ENCODE measurements at places on chromosomes 2 and 18. TPM values are rescaled to one million over a fixed set of nuclear protein-coding genes. Genes with fewer than 3 reads are reported as not detected.

Gene POTEJ
- not detected for total RNA-seq

Gene CTAGE1
- total RNA-seq, result not detected

Gene ETAA1
- 7.7 TPM for total RNA-seq

Gene DCDC2C
- total RNA-seq, result 0.38 TPM

Gene IL1R2
- 1.3 TPM for total RNA-seq

Gene KLHL41
- total RNA-seq, result 0.50 TPM

Gene ACOXL
- not detected for total RNA-seq

Gene SERPINB13
- not detected for total RNA-seq

Gene AGAP1
- total RNA-seq, result 22.4 TPM

Gene FAHD2A
- total RNA-seq, result 31.8 TPM

Gene XPO1
- total RNA-seq, result 124 TPM

Gene MOGAT1
- total RNA-seq, result not detected

Gene MAP2
- total RNA-seq, result 1.4 TPM

Gene SERPINB12
- not detected for total RNA-seq

Gene RGPD4
- not detected for total RNA-seq

Gene PLCL1
- total RNA-seq, result not detected

Gene RESP18
- not detected for total RNA-seq

Gene MAPRE3
- 9.8 TPM for total RNA-seq

Gene SIX3
- total RNA-seq, result 1.9 TPM

Gene BCL2
- total RNA-seq, result 0.53 TPM

Gene ALPP
- 5.2 TPM for total RNA-seq

Gene CHRNG
- not detected for total RNA-seq

Gene AOX1
- total RNA-seq, result 4.7 TPM

Gene TEX44
- not detected for total RNA-seq

Gene COL4A3
- total RNA-seq, result 1.6 TPM

Gene BUB1
- total RNA-seq, result 44.2 TPM

Gene TEKT4
- total RNA-seq, result not detected

Gene DYNC1I2
- total RNA-seq, result 70.8 TPM

Gene COLEC11
- total RNA-seq, result 0.70 TPM

Gene GBX2
- 1.0 TPM for total RNA-seq

Gene CNGA3
- total RNA-seq, result not detected

Gene THADA
- 22.5 TPM for total RNA-seq

Gene ACKR3
- 15.4 TPM for total RNA-seq

Gene IGFBP5
- 0.22 TPM for total RNA-seq

Gene SERPINB8
- 13.2 TPM for total RNA-seq

Gene TGFA
- total RNA-seq, result 5.5 TPM

Gene NEDD4L
- total RNA-seq, result 32.3 TPM

Gene HOXD12
- not detected for total RNA-seq

Gene VWA3B
- 0.33 TPM for total RNA-seq
